ENCODE measurements at places on chromosomes 16 and 17.
A peak's percentile ranks its signal among the peaks of the same experiment; 100 is the strongest.

GRCh38 chr16:86330906-86331305 lies 179.4 kb upstream of the FOXF1 start:
- no peak for DNase-seq

GRCh38 chr16:77133706-77134105 lies 57.3 kb upstream of the MON1B start:
- DNase-seq: no peak

GRCh38 chr16:88074041-88074440 lies 122.8 kb downstream of the BANP start:
- no peak for DNase-seq

GRCh38 chr17:64402469-64402868 lies 11.8 kb upstream of the PECAM1 start:
- no peak for DNase-seq

DNA sequence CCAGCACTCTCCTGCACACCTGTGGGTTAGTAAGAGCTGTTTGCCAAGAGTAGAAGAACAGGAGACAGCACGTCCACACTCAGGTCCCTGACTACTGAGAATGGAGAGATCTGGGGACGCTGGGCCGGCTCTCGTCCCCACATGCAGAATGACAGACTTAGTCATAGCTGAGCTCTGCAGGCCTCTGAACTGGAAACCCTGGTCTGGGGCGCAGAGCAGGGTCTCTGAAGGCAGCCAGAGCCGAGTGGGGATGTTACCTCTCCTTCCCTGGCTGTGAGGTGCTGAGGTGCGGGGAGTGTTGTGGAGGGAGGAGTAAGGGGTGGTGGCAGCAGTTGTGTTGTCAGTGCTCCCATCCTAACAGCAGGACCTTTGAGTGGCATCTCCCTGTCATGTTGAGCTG lies 7.2 kb upstream of the JPT2 start:
- no peak for DNase-seq

DNA sequence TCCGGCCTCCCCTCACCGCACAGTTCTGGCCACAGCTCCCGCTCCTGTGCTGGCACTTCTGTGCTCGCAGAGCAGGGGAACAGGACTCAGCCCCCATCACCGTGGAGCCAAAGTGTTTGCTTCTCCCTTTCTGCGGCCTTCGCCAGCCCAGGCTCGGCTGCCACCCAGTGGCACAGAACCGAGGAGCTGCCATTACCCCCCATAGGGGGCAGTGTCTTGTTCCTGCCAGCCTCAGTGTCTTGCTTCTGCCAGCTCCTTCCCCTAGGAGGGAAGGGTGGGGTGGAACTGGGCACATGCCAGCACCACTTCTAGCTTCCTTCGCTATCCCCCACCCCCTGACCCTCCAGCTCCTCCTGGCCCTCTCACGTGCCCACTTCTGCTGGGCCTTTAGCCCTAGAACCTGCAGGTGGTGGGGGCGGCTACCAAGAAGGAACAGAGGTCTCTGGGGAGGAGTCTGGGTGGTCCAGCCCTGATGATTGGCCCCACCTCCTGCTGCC lies 645 bp upstream of the ELMO3 start:
- DNase-seq: peak; percentile 52

- peak; percentile 1 for DNase-seq
Observed at GRCh38 chr16:9003322-9003721, 39.6 kb upstream of the USP7 start.

DNA sequence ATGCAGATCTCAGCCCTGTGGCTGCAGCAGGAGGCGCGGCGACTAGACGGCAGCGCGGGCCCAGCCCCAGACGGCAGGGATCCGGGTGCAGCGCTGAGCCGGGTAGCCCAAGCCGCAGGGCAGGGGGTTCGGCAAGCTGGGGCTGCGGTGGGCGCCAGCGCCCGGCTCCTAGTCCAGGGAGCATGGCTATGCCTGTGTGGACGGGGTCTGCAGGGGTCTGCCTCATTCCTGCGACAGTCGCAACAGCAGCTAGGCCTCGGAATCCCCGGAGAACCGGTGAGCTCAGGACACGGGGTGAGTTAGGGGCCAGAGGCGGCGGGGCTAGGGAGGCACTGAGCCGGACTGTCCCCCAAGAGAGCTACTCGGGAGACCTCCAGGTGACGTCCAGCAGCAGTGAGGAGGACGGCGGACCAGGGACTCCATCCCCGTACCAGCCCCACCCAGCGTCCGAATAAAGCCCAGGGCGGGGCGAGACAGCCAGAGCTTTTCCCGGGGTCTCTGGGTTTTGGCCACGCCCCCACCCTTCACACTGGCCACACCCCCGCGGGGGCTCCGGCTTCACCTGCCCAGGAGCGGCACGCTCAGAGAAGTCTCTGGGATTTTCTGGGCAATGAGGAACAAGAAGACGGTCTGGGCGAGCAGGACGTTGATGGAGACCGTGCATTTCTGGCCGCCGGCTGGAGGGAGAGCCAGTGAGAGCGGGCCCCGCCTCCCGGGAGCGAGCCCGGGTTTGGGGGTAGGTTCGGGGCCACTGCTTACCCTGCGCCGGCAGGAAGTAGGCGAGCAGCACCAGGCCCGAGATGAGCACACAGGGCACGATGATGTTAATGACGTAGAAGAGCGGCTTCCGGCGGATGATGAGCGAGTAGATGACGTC lies 1.1 kb downstream of the C17orf107 start:
- no peak for DNase-seq

Data from DMS153 (cell line).